ENCODE measurements at places on chromosomes 13 and 19. TPM values are rescaled to one million over a fixed set of nuclear protein-coding genes. Genes with fewer than 3 reads are reported as not detected.

The HSPBP1 gene
- total RNA-seq, result 122 TPM

The DCT gene
- total RNA-seq, result not detected

The ZFP82 gene
- total RNA-seq, result 0.35 TPM

- no peak overlapping the region for H3K4me3 ChIP-seq
- no peaks in the 10 kb centered on the region for H3K36me3 ChIP-seq
- DNase-seq, result no peak
- H3K27me3 ChIP-seq, result peaks cover 12% of the 10 kb centered on the region
- H3K27ac ChIP-seq, result no peak overlapping the region
Measured at GRCh38 chr13:76693086-76693485, 193.1 kb downstream of the KCTD12 start.

DNA sequence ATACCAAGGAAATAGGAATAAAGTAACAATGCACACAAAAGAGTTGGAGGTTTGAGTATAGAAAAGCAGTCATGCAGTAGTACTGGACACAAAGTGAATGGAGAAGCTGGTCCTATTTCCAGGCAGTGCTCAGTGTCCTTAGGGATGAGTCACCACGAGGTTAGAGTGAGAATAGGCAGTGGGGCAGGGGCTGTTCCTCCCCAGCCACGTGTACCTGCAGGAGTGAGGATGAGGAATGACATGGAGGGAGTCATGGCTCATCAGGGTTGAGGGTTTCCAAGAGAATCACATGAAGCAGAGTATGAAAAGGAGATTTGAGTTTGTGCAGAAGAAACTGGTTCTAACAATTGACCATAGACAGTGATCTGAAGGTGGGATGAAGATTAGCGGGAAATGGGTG, 74.8 kb upstream of the ZNF835 start:
- H3K4me1 ChIP-seq, result no peaks in the 10 kb centered on the region
- no peaks in the 10 kb centered on the region for H3K36me3 ChIP-seq
- H3K4me3 ChIP-seq, result no peak overlapping the region
- no peak for DNase-seq

- H3K27me3 ChIP-seq, result no peaks in the 10 kb centered on the region
- DNase-seq, result peak; percentile 21
- no peak overlapping the region for H3K27ac ChIP-seq
- H3K36me3 ChIP-seq, result no peaks in the 10 kb centered on the region
- H3K4me1 ChIP-seq, result no peaks in the 10 kb centered on the region
Measured at GRCh38 chr19:1503089-1503924, 9.5 kb downstream of the ADAMTSL5 start.

DNA sequence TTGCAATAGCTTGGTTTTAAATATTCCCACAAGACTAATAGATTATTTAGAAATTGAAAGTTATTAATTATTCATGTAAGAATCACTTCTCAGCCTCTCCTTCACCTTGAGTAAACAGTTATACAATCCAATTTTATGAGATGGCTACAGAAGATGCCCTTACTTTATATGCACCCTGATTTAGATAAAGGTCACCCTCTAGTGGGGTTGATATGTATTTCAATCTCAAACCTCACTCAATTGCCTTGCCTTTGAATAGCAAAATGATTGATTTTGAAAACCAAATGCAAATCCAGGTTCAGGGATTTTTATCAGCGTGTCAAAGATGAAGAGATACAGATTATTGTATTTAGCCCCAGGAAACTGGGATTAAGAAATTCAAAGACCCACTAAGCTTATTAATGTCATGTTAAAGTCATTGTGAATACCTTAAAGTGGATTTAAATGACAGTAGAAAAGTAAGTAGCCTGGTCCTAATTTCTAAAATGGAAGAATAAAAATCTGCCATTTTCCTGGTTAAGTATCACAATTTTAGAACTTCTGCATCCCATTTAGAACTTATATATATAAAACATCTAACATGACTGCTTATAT, 305.1 kb downstream of the ITGBL1 start:
- peak; percentile 70 for DNase-seq
- no peak overlapping the region for H3K4me3 ChIP-seq
- peaks cover 10% of the 10 kb centered on the region for H3K4me1 ChIP-seq
- no peak overlapping the region for H3K27ac ChIP-seq
- H3K27me3 ChIP-seq, result no peaks in the 10 kb centered on the region

The ZNF45 gene
- 7.8 TPM for total RNA-seq

The STRN4 gene
- 62.7 TPM for total RNA-seq

The CLIP3 gene
- 0.07 TPM for total RNA-seq

GRCh38 chr19:6738787-6739389, 592 bp upstream of the TRIP10 start:
- no peak for DNase-seq
- peaks cover 12% of the 10 kb centered on the region for H3K36me3 ChIP-seq
- peak overlapping the region; percentile 50 for H3K27ac ChIP-seq
- peak overlapping the region; percentile 67 for H3K4me3 ChIP-seq

- H3K27me3 ChIP-seq, result no peaks in the 10 kb centered on the region
- H3K36me3 ChIP-seq, result no peaks in the 10 kb centered on the region
- H3K27ac ChIP-seq, result no peak overlapping the region
- DNase-seq, result no peak
- no peak overlapping the region for H3K4me3 ChIP-seq
Measured at GRCh38 chr13:78649997-78650716, 8.8 kb downstream of the OBI1 start.

The NPHS1 gene
- not detected for total RNA-seq

GRCh38 chr19:54473071-54473891, at the start of gene CDC42EP5:
CDC42EP5 (minus strand) TSS chr19:54473296; CDS start chr19:54465547, 7,749 bp downstream.
- no peak within 1 kb of the TSS for H3K27ac ChIP-seq
- H3K36me3 ChIP-seq, result no peaks in the 10 kb centered on the region
- DNase-seq, result no peak
- H3K27me3 ChIP-seq, result peaks cover 24% of the 10 kb centered on the region
- H3K4me1 ChIP-seq, result peaks cover 13% of the 10 kb centered on the region
- no peak within 1 kb of the TSS for H3K4me3 ChIP-seq

GRCh38 chr13:90717451-90717936, 630.0 kb upstream of the MIR17HG start:
- H3K4me3 ChIP-seq, result no peak overlapping the region
- H3K36me3 ChIP-seq, result no peaks in the 10 kb centered on the region
- DNase-seq, result peak; percentile 57
- peaks cover 12% of the 10 kb centered on the region for H3K4me1 ChIP-seq
- no peaks in the 10 kb centered on the region for H3K27me3 ChIP-seq

The NUDT19 gene
- 13.3 TPM for total RNA-seq

- no peaks in the 10 kb centered on the region for H3K4me1 ChIP-seq
- no peak for DNase-seq
- no peak overlapping the region for H3K27ac ChIP-seq
- H3K36me3 ChIP-seq, result no peaks in the 10 kb centered on the region
- peaks cover 58% of the 10 kb centered on the region for H3K27me3 ChIP-seq
Measured at GRCh38 chr13:38970380-38971051, 20.1 kb downstream of the STOML3 start.

- no peak overlapping the region for H3K27ac ChIP-seq
- H3K27me3 ChIP-seq, result no peaks in the 10 kb centered on the region
- DNase-seq, result no peak
- H3K4me1 ChIP-seq, result no peaks in the 10 kb centered on the region
Measured at GRCh38 chr13:99894105-99894839, 77.3 kb downstream of the ZIC5 start.

DNA sequence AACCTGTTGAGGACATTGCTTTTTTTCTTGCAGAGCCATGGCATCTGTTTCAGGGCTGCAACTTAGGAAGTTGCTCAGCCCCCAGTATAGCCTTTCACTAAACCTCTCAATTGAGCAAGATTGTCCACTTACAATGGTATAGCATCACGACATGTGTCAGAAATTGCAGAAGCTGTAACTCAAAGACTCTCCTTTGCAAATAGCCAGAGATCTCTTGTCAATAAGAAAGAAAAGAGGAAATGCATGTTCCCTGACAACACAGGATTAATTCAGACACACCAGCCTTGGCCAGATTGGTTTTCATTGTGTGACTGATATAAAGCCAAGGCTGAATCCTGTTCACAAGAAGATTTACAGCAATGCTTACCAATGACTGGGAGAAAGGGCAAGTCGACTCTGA, 38.7 kb upstream of the CYSLTR2 start:
- H3K4me3 ChIP-seq, result no peak overlapping the region
- H3K27me3 ChIP-seq, result no peaks in the 10 kb centered on the region
- no peak overlapping the region for H3K27ac ChIP-seq
- no peaks in the 10 kb centered on the region for H3K36me3 ChIP-seq

The DDX49 gene
- 145 TPM for total RNA-seq

The TLE6 gene
- total RNA-seq, result 4.1 TPM

DNA sequence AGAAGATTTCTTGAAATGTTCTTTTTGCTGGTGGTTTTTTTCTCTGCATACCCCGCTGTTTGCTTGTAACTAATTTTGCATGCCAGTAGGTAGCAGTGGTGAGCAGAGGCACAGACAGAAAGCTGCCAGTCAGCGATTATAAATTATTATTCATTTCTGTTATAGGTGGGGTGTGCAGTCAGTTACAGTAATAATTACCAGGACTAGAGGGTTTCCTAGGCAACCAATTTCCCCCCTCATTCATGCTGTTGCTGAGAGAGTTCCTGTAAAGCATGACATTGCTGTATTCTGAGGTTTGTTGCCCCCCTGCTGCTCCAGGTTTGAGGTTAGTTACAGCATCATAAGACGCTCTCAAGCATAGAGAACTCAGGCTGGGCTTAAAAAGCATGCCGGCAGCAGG, 104.5 kb downstream of the URI1 start:
- no peak overlapping the region for H3K4me3 ChIP-seq
- H3K4me1 ChIP-seq, result no peaks in the 10 kb centered on the region
- no peaks in the 10 kb centered on the region for H3K27me3 ChIP-seq
- H3K36me3 ChIP-seq, result no peaks in the 10 kb centered on the region

GRCh38 chr13:93450191-93450621, 223.6 kb downstream of the GPC6 start:
- H3K4me1 ChIP-seq, result no peaks in the 10 kb centered on the region
- no peak overlapping the region for H3K4me3 ChIP-seq
- no peaks in the 10 kb centered on the region for H3K27me3 ChIP-seq
- H3K27ac ChIP-seq, result no peak overlapping the region
- DNase-seq, result no peak

- peaks cover 17% of the 10 kb centered on the region for H3K36me3 ChIP-seq
- H3K27me3 ChIP-seq, result no peaks in the 10 kb centered on the region
- no peak for DNase-seq
- no peaks in the 10 kb centered on the region for H3K4me1 ChIP-seq
- H3K4me3 ChIP-seq, result no peak overlapping the region
Measured at GRCh38 chr13:110629735-110630134, 14.4 kb downstream of the NAXD start.

The SIX5 gene
- 13.6 TPM for total RNA-seq

- H3K36me3 ChIP-seq, result no peaks in the 10 kb centered on the region
- H3K27me3 ChIP-seq, result peaks cover 33% of the 10 kb centered on the region
- no peak overlapping the region for H3K27ac ChIP-seq
- peaks cover 6% of the 10 kb centered on the region for H3K4me1 ChIP-seq
- DNase-seq, result no peak
Measured at GRCh38 chr19:51722492-51722891, 1.3 kb downstream of the HAS1 start.

DNA sequence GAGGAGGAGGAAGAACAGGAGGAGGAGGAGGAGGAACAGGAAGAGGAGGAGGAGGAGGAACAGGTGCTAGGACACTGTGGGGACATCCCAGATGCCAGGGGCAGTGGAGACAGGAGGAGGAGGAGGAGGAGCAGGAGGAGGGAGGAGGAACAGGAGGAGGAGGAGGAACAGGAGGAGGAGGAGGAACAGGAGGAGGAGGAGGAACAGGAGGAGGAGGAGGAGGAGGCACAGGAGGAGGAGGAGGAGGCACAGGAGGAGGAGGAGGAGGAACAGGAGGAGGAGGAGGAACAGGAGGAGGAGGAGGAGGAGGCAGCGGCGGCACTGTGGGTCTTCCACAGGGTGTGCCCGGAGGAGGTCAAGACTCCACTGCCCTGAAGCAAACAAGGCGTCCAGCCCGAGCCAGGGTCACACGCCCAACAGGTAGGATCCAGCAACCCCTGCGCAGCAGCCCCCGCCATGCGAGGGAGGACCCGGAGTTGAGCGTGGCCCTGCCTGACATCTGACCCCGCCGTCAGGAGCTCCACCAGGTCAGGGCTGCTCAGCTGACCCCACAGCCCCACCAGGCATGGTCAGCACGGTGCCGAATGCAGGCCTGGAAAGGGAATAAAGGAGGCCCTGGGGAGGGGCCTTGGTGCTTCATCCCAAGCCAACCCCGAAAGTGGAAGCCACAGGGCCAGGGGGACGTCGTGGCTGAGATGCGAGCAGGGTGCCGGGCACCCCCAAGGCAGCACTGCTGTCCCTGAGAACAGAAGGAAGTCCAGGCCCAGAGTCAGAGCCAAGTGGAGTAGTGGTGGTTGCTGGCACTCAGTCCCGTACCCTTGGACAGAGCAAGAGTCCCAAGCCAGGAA, 9.2 kb downstream of the SBNO2 start:
- H3K36me3 ChIP-seq, result no peaks in the 10 kb centered on the region
- no peak for DNase-seq
- H3K4me1 ChIP-seq, result peaks cover 16% of the 10 kb centered on the region

- no peak overlapping the region for H3K27ac ChIP-seq
- no peaks in the 10 kb centered on the region for H3K36me3 ChIP-seq
- peak; percentile 42 for DNase-seq
- H3K27me3 ChIP-seq, result no peaks in the 10 kb centered on the region
Measured at GRCh38 chr19:45952686-45953505, 20.8 kb downstream of the NOVA2 start.

The CPAMD8 gene
- 3.9 TPM for total RNA-seq

DNA sequence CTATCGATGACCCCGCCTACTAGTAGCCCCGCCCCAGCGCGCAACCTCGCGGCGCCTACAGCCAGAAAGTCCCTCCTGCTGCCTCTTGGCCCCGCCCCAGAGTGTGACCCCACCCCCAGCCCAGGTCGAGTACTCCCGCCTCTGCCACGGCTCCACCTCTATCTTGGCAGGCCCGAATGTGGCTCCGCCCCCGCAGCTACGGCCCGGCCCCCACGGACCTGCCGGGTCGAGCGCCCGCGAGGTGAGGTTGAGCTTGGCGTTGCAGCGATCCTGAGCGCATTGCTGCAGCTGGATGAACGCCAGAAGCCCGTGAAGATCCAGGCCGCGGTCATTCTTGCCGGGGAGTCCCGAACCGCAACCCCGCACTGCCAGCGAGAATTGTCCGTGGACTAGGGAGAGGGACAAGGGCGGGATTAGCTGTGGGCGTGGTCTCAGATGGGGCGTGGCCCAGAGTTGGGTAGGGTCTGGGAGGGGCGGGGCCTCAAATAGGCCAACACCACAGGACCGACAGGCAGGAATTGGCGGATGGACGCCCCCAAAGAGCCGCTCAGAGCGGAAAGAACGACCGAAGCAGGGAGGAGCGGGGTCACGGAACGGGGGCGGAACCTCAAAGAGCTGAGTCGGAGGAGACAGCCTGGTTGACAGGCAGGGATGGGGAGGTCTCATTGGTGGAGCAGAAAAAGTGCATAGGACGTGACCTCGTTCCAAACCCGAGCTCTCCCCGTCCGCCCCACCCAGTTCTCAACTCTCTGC, 1.9 kb downstream of the LYPD3 start:
- H3K36me3 ChIP-seq, result no peaks in the 10 kb centered on the region
- peak overlapping the region; percentile 81 for H3K4me3 ChIP-seq
- peak overlapping the region; percentile 86 for H3K27ac ChIP-seq
- peak; percentile 91 for DNase-seq
- no peaks in the 10 kb centered on the region for H3K27me3 ChIP-seq
